ENCODE measurements at places on chromosomes 3 and 15.

DNA sequence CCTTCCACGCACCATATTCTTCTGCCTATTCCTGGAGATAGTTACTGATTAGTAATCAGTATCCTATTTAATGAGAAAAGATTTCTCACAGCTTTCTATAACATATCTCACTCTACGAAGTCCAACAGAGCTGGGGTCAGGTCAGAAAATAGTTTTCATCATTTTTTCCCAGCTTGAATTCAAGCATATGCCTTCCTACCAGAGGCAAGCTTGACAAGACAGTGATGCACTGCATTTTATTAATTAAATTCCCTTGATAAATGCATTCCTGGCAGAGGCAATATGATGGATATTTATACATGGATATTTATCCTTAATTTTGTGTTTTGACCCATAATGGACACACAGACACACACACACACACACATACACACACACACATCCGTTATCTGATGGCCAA is 961.4 kb downstream of the EPHA3 start:
- no peak for DNase-seq

GRCh38 chr3:52120556-52121463 is 33.4 kb downstream of the POC1A start:
- no peak for DNase-seq

GRCh38 chr3:149507491-149508324 is 33.2 kb downstream of the TM4SF4 start:
- no peak for DNase-seq

DNA sequence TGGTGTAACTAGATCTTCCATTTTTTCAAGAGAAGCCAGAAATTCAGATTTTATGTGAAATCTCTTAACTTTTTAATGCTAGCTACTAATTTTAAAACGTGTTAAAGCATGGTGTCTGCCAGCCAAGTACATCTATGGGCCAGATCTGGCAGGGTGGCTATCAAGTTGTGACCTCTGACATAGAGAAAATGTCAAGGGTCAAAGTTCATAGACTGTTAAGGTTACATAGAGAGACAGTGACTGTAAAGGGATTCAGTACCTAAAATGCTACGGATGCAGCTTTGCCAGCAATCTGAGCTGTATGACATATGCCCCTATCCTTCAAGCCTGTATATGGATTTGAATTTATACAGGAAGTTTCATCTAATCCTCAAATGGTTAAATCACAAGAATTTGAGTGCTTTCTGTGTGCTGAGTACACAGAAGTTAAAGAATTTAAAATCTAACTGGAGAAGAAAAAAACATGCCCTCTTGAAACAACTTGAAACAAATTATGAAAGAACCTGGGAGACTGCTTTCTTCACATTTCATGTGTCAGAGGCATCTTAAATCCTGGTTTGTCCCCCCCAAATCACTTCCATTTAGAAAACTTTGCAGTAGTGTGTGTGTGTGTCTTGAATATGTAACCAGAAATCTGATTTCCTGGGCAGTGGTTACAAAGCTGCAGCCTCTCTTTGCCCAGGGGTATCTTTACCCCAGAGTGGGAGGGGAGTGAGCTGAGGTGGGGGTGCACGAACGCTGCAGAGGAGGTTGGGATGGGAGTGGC is 895 bp upstream of the ARHGAP31 start:
- DNase-seq: no peak

GRCh38 chr3:158483701-158484235 is 87.2 kb upstream of the MLF1 start:
- no peak for DNase-seq

DNA sequence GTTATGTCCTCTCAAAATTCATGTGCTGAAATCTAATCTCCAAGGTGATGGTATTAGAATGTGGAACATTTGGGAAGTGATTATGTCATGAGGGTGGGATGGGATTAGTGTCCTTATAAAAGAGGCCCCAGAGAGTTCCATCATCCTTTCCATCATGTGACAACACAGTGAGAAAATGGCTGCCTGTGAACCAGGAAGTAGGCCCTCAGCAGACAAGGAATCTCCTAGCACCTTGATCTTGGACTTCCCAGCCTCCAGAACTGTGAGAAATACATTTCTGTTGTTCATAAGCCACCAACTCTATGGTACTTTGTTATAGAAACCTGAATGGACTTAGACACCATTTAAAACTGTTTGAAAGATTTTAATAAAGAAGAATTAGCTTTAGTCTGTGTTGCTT is 20.8 kb downstream of the SUCNR1 start:
- no peak for DNase-seq

All from NCI-H2081 treated with DMSO at 0.1 percent for 48 hours (cell line).